Stimulated activated CD4-positive, alpha-beta T cell treated with anti-CD3 and anti-CD28 coated beads, TNF-alpha, amount 100 ng/mL, for 48 hours (primary cell): ENCODE measurements at places on chromosomes 5 and 9.

GRCh38 chr5:148394587-148395019, 10.8 kb downstream of the FBXO38 start:
- DNase-seq = no peak

GRCh38 chr5:6750951-6751685, 37.9 kb downstream of the TENT4A start:
- DNase-seq = no peak

DNA sequence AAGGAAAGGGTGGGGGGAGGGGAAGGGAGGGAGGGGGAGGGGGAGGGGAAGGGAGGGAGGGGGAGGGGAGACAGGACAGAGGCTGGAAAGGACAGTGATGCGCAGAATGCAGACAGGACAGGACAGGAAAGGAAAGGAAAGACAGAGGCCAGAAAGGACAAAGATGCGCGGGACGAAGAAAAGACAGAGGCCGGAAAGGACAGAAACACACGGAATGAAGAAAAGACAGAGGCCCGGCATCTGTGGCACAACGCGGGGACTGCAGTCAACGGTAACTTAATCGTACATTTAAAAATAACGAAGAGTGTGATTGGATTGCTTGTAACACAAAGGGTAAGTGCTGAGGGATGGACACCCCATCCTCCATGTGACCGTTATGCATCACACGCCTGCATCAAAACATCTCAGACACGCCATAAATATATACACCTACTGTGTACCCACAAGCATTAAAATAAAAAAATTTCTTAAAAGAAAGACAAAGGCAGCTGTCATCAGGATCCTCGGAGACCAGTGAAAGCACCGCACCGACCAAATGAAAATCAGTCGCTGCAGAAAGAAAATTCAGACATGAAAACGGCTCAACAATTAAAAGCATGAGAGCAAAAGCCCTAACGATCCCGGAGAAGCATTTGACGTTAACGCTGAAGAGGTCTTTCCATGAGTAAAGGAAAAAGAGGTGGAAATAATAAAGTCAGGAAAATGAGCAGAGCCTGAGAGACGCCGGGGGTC, 52.9 kb upstream of the EXOC3 start:
- no peak for DNase-seq

GRCh38 chr5:87912419-87912818, 356.2 kb downstream of the TMEM161B start:
- DNase-seq = no peak

GRCh38 chr5:81216152-81216551, 17.0 kb upstream of the CKMT2 start:
- no peak for DNase-seq

DNA sequence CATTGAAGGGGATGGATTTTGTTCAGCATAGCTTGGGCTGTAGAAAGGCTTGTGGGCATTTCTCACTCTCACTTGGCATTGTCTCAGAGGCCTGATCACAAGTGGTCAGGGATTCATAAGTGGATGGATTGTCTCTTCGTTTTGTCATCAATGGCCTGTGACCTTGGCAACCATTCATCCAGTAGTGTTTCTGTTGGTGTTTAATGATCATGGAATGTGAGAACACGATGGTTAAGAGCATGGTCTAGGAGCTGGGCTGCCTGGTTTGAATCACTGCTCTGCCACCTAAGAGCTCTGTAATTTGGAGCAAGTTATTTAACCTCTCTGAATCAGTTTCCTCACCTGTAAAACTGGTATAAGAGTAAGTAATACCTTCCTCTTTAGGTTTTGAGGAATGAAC, 430.1 kb upstream of the MEF2C start:
- no peak for DNase-seq

DNA sequence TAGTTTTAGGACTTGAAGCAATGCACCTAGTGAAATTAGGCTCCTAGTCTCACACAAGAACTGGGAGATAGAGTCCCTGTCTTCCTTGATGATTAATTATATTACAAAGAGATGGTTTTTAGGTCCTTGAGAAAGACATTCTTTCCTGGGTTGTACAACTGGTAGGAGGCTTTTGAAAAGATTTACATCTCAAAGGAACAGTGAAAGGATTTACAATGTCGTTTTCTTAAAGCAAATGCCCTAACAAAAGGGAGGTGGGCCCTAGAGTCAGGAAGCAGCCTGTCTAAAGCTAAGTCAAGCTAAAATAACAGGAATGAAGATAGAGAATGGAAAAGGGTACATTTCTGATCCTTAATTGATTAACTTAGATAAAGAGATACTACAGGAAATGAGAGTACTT, 102.2 kb upstream of the IL7R start:
- no peak for DNase-seq

DNA sequence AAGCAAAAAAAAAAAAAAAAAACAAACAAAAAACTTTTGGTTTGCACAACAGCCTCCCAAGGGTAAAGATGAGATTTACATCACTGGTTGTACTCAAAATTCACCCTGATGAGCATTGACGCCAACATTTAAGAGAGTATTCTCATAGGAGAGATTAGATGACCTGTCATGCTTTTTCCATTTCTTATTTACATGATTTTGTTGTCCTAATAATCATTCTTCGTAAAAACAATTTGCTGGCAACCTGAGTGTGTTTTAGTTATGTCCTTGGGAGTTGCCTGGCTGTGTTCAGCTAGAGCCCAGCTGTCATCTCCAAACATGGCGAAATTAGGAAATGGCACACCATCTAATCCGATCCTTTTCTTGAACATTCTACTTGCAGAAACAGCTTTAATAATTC, 186.4 kb upstream of the MRPS30 start:
- no peak for DNase-seq

DNA sequence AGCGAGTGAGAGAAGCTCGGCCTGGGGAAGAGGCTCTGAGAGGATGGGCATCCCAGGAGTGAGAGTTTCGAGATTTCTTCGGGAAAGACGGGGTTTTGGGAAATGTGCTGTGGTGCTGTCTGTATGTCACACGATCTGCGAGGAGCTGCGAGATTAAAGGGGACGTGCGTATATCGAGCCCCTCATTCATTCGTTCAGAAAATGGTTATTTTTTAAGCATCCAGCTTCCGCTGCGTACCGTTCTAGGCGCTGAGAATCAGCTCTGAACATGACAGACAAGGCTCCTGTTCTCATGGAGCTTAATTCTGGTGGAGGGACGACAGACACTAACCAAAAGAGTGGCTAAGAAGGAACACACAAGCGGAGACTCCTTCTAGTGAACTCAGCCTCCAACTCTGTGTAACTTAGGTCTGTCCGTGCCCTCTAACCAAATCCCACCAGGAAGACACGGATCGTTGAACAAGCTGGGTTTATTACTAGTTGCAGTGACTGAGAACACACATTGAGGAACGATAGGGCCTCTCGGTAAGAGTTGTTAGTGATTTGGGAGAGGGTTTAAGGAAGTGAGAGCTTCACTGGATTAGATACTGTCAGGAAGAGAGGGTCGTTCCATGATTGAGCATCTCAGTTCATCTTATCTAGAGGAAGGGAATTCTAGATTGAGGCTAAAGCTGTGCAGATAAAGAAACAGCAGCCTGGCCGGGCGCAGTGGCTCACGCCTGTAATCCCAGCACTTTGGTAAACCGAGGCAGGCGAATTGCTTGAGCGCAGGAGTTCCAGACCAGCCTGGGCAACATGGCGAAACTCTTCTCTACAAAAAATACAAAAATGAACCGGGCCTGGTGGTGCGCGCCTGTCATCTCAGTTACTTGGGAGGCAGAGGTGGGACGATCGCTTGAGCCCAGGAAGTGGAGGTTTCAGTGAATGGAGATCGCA, 1.0 kb upstream of the FBXW11 start:
- DNase-seq = no peak

DNA sequence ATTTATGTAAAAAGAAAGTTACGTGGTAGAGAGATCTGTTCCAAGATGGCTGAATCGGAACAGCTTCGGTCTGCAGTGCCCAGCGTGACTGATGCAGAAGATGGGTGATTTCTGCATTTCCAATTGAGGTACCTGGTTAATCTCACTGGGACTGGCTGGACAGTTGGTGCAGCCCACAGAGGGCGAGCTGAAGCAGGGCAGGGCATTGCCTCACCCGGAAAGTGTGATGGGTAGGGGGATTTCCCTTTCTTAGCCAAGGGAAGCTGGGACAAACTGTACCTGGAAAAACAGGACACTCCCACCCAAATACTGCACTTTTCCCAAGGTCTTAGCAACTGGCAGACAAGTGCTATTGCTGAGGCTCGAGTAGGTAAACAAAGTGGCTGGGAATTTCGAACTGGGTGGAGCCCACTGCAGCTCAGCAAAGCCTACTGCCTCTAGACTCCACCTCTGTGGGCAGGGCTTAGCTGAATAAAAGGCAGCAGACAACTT, 13.1 kb upstream of the HSD17B4 start:
- no peak for DNase-seq

GRCh38 chr9:20997503-20998076, 33.9 kb downstream of the HACD4 start:
- no peak for DNase-seq

DNA sequence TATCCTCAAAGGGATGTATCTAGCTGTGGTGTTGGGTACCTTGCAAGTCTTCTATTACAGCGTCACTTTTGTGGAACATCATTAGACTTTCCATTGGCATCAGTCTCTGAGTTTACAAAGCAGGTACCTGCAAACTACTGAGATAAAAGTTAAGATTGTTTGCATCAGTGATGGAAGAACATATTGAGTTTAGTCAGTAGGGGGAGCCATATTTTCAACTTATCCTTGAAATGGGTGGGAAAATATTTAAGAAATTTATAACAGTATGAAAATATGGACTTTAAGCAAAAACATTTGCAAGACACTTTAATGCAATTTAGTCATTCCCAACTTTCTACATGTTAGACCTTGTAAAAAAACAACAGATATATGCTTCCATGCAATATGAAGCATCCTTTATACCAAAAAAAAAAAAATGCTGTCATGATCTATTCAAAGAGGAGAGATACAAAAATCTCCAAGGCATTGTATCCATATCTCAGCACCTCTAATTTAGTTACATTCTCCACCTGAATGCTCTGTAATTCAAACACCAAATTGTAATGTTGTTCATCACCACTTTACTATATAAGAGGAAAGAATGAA, 98.6 kb upstream of the ADAMTS19 start:
- no peak for DNase-seq

- DNase-seq = no peak
Measured at GRCh38 chr9:97647996-97648395, 14.4 kb downstream of the NCBP1 start.
